GM04503 (cell line): ENCODE measurements at places on chromosomes 6 and 20.

GRCh38 chr6:9647599-9647998 lies 767.3 kb downstream of the TFAP2A start:
- no peak for DNase-seq

GRCh38 chr20:58634521-58635278 lies 16.4 kb upstream of the STX16 start:
- DNase-seq = no peak

DNA sequence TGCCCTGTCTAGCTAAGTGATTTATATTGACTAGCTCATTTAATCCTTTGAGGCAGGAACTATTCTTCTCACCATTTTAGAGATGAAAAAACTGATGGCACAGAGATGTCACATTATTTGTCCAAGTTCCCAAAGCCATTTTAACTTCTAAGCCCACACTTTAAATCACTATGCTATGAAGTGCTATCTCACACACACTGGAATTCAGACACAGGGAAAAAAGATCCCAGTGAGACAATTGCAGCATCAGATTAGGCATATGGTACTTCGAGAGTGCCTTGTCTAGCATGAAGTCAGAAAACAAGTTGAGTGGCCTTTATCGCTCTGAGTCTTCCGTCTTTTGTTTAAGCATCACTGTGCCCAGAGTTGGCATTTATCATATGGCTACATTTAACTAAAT lies 54.1 kb upstream of the PDE7B start:
- DNase-seq = no peak

DNA sequence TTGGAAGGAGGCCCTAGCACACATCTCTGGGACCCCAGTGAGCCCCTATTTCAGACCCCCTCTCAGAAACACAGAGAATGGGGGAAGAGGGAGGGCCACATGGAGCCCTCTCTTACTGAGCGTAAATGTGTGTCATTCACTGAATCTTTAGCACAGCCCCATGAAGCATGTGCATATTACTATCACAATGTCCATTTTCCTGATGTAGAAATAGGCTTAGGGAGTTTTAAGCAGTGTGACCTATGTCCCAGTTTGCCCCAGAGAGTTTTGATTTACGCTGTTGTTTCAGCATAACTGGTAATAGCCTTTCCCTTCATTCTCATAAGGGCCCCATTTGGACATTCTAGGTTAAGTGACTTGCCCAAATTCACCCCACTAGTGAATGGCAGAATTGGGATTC lies 25.0 kb upstream of the TCP11 start:
- no peak for DNase-seq

DNA sequence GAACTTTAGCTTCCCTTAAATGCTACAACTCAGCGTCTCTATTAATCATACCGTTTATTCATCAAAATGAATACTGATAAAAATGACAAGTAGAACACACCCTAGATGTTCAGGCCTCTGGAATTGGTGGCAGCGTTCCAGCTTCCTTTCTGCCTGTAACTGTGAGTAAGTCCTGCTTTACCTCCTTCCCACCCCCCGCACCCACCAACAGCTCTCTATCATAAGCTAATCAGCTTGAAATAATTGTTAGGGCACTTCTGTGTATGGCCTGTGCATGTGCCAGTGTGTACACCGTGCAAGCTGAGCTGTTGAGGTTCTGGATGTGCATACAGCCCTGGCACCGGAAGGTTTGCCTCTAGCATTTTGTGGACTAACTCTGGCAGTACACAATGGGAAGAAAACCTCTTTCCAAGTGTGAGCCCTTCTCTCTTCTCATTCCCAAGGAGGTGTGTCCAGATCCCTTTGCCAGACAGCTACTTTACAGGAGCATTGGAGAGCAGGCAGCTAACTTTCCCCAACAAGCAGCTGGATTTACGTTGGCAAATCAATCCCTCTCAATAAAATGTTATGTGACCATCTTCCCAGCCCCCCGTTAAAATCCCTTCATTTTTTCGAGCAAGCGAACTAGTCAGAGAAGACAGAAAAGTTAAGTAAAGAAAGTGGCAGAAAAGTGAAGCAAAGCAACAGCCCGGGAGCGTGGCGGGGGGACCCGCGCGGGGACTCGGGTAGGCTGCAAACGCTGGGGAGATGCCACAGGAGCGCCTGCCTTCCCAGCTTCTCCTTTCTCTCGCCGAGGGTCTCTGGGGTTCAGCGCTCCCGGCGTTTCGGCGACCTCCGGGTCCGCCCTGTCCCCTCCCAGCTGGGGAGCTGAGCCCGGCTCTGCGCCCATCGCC lies 803 bp upstream of the ADGRG6 start:
- no peak for DNase-seq

- no peak for DNase-seq
These were observed 39.9 kb downstream of the SGK1 start for GRCh38 chr6:134278000-134278399.

DNA sequence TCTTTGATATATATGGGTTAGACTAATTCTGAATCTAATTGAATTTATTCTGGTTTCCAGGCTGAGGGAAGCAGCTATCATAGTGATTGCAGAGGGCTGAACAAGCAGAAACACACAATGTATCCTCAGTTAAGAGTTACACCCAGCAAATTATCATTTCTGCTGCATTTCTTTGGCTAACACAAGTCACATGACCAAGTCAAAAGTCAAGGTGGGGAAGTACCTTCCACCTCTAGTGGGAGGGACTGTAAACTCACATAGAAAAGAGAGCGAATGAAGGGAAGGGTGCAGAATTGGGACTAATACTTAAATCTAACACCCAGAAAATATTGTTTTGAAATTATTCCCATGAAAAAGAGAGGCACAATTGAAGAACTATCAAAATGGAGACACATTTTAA lies 719.7 kb upstream of the MMS22L start:
- DNase-seq = no peak

DNA sequence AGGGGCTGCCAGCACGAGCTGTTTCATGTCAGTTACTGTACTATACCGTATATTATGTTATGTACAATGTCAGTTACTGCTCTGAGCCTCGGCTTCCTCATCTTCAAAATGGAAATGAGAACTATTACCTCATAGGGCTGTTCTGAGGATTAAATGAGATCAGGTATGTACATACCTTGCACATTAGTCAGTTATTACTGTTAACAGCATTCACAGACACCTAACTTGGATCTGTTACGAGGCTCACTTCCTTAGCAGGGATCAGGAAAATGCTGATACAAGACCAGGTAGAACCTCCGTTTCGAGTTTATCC lies 69.7 kb upstream of the TBC1D7 start:
- no peak for DNase-seq

DNA sequence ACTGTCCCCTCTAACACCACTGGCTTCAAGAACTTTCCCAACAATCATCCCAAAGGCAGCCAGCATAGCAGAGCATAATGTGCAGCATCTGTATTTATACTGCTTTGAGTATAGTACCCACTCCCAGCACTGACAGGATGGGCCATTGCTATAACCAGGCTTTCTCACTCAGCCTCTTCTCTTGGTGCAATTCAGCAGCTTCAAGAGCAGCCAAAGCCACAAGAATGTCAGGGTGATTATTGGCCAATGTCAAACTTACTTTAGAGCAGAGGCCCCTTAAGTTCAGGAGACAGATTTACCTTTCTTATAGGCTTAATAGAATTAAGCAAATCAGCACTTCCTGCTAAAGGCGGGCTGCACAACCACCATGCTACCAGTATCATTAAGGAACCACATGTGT lies 232.4 kb upstream of the RSPO3 start:
- no peak for DNase-seq

- no peak for DNase-seq
These were observed 808 bp downstream of the SDC4 start for GRCh38 chr20:45347297-45347935.

DNA sequence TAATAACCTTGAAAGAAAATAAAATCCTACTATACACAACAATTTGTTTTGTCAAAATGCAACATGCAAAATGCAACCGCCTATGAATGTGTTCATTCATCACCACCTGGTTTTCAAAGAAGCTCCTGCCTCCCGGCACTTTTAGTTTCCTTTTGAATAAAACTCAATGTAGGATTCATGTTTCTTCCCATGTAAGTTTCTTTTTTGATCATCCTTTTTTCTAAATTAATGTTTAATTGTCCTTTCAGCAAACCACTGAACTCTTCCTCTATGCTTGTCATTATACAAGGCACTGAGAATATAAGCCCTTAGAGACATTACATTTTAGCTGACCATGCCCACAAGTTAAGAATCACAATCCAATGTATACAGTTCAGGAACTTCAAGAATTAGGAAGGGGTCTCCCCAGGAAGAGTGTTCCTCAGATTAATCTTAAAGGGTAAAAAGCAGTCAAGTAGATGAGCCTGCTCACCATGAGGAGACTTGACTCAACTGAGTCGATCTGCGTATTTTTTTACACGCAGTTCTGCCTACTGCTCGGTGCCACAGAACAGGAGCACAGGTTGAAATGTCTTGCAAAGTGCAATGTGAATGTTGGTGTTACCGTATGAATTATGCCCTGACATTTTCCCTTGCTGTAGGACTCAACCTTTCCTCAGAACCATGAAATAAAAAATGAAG lies 7.2 kb upstream of the THEMIS start:
- DNase-seq = no peak

GRCh38 chr6:4320860-4321259 lies 185.5 kb upstream of the ECI2 start:
- peak; percentile 96 for DNase-seq

DNA sequence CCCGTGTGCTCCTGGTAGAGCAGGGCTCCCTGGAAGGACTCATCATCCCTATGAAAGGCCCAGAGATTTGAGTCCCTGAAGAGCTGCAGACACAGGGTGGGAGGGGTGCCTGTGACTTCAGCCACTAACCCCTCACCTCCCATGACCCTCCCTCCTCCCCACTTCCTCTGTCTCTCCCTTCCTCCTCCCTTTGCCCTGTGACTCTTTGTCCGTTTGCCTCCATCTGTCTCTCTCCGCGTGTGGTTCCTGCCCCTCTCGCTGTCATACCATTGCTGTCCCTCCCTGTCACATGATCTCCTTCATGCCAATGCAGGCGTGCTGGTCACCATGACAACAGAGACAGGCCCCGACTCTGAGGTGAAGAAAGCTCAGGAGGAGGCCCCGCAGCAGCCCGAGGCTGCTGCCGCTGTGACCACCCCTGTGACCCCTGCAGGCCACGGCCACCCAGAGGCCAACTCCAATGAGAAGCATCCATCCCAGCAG lies 19.0 kb downstream of the EPB41L1 start:
- no peak for DNase-seq

GRCh38 chr20:34675561-34675960 lies 1.3 kb downstream of the PIGU start:
- no peak for DNase-seq

- DNase-seq = peak; percentile 68
These were observed 76.5 kb downstream of the ADGRG6 start for GRCh38 chr6:142378138-142378875.

DNA sequence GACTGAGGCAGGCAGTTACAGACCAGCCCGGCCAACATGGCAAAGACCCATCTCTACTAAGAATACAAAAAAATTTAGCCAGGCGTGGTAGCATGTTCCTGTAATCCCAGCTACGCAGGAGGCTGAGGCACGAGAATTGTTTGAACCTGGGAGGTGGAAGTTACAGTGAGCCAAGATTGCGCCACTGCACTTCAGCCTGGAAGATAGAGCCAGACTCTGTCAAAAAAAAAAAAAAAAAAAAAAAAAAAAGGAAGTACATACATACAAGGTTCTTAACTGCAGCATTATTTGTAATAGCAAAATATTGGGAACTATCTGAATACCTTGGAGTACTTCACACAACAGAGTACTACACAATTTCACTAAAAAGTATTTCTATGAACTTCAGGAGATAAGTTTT lies 183.5 kb upstream of the OLIG3 start:
- no peak for DNase-seq

DNA sequence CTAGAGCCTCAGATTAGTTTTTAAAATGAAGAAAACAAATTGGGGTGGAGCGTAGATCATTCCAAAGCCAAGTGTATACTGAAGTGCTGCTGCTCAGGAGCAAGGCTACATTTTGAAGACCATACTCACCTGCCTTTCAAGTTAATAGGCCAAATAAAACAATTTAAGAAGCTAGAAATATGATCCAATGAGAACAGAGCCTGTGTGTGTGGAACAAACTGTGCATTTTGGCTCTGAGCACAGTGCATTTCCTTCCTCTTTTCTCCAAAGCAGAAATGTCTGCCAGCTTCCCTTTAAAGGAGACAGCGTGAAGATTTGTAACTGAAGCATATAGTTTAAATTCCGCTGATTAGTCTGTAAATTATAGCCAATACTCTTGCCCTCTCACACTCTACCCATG lies 3.2 kb upstream of the IFNGR1 start:
- no peak for DNase-seq

GRCh38 chr20:40869218-40870147 lies 159.1 kb upstream of the TOP1 start:
- DNase-seq = no peak

DNA sequence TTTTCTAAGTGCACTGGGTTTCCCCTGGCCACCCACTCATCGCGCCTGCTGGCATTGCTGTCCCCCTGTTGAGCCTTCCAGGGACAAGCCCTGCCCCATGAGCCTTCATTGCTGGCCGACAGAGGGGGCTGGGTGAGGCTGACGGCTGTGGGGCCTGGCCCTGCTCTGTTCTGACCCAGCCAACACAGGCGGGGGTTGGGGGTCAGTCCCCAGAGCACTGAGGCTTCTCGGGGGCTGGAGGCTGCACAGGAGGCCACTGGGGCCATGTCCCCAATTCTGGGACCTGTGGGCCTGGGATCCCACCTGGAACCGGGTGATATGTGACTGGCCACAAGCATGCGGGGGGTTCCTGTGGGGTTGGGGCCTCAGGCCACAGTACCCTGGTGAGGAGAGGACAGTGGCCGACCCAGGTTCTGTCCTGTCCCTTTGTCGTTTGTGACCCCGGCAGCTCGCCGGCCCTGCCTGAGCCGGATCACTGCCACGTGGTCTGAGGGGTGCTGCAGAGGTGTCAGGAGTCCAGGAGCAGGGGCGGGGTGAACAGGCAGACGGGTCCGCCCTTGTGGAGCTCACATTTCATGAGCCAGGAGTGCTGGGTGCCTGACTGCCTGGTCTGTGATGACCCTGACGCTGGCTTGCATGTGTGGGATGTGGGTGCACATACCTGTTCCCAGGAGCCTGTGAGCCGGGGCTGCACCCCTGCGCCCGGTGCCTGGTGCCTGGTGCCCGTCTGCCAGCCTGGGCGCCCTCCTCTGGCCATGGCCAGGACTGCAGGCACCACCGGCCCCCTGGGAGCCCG lies 2.1 kb upstream of the COL20A1 start:
- DNase-seq = no peak

DNA sequence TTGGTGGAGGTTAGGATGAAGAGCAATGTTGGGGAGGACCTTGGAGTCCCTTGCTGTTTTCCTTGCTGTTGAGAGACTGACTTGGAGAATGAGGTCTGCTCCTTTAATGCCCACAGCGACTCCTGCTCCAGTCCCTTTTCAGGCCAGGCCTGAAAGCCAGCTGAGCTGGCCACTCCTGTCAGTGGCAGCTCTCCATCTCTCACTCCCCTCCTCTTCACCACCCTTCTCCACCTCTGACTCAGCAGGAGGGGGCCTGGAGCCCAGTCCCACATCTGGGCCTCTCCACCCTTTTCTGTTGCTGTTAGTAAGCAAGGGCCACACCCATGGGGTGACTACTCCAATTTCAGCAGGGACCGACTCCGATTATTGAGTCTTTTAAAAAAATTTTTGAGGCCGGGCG lies 2.2 kb downstream of the SNX21 start:
- DNase-seq = peak; percentile 73
